ENCODE measurements at places on chromosomes 4 and X.
A peak's percentile ranks its signal among the peaks of the same experiment; 100 is the strongest.

GRCh38 chr4:23577398-23577797, 312.4 kb downstream of the PPARGC1A start:
- no peak for DNase-seq

DNA sequence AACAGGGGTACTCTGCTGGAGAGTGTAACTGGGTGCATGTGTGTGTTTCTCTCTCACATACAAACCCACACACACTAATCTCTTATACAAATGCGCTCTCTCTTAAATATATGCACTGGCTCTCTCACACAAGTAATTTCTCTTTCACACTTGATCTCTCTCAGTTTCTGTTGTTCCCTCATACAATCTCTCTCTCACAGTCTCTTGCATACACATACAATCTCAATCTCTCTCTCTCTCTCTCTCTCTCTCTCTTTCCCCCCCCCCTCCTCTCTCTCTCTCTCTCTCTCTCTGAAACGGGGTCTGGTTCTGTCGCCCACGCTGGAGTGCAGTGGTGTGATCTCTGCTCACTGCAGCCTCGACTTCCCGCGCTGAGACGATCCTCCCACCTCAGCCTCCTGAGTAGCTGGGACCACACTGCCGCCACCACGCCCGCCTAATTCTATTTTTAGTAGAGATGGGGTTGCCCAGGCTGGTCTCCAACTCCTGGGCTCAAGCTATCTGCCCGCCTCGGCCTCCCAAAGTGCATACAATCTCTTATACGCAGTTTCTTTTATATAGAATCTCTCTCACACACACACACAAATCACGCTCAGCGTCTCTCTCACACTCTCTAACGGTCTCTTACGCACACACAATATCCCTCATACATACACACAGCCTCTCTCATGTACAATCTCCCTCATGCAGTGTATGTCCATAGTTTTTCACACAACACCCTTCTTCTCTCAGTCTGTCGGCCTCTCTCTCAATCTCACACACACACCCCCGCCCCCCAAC, 518 bp upstream of the FAM241A start:
- peak; percentile 42 for DNase-seq

- DNase-seq: no peak
Measured at GRCh38 chr4:185872747-185873380, 60.9 kb upstream of the SORBS2 start.

DNA sequence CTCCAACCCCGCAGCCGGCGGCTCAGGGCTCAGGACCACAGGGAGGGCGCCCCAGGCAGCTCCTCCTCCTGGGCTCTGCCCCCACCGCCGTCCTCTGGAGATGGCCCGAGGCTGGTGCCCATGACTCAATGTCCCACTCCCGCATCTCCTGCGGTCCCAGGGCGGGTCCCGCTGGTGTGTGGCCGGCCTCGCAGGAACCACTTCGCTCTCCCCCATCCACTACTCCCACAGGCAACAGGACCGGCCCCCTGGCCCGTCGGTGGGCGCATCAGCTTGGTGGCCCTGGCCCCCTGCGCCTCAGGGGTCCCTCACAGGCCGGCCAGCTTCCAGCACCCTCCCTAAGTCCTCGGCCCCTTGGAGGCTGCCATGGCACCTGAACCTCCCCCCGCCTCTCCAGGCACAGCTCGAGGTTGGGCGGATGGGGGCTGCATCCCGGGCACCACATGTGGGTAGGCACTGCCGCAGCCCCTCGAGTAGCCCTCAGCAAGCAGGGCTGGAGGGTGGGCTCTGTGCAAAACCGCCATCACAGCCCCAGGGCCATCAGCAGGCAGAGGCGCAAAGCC, 22.8 kb upstream of the SPON2 start:
- DNase-seq: peak; percentile 40

DNA sequence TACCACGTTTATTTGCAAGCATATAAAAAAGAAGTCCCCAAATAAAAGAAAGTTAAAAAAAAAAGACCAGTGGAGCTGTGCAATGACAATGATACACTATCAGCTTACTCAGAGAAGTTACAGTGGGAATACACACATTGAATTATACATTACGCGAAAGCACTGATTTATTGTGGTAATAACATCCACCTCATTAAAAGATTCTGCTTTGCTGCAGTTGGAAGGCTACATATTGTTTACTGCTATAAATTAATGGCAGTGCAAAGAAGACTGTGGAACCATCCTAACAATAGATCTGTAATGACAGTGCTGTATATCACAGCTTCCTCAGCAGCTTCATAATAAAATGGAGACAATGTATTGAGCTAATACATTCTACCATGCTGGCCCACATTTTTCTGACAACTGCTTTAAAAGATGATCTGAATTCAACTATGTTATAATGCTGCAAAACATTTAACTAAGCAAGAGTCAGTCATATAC, 142.5 kb upstream of the MAB21L2 start:
- no peak for DNase-seq

- no peak for DNase-seq
Measured at GRCh38 chr4:133565379-133565778, 416.3 kb downstream of the PCDH10 start.

DNA sequence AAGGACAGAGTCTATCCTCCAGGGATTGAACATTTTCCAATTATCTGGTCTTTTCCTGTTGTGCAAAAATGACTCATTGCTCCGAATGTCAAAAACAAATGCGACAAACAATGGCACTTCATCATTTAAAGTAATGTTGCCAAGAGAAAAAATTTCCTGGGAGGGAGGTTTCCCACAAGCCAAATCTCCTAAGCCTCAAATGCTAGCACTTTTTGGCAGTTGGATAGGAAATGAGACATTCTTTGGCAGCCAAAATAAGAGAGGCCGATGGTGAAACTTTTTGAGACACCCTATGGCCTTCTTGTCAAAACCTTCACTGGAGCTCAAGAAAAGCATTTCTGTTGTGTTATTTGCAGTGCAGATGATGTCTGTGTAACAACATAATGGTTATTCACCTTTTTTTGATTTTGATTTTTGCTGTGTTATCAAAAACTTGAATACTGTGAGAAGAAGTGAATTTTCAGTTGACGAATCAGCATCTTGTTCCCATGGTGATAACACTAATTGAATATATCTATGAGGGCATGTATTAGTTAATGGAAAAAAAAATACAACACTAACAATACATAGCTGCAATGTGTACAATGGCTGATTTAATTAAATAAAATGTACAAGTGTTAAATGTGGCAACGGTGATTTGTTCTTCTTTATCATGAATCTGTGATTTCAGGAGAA, 333.8 kb downstream of the ANK2 start:
- DNase-seq: no peak

DNA sequence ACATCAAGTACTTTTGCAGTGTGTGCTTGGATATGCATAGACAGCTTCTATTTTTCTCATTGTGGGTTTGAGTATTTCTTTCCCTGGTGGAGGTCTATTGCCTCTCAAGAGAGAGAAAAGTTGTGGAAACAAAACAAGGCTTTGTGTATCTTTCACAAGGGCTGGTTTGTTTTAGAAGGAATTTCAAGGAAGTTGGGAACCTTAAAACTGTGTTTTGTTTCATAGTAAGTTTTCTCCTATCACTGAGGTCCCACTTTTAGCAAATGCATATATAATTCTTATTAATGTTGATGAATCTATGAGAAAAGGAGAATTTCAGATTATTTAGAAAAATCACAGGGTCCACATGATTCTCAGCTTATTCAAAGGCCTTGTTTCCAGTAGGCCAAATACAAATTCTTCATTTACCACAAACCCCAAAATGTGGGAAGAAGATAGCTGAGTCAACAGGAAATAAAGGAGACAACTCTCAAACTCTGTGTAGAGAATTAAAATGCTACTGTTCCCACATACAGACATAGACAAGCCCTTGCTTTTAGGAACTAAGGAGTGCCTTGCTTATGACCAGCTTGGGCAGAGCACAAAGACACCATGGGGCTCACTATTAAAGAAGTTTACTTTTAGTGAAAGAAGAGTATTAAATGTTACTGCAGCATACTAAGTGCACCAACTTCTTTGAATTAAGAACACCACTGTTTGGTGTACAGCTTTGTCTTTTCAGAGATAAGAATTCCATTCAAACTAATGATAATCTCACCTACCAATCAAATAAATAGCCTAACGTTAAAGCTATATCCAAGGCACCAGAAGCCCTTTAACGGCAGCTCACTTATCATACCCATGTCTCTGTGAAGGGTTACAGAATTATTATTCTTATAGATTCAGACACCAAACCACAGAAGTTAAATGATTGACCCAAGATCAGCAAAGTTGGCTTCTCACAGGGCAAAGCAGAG, 177.4 kb upstream of the LEF1 start:
- DNase-seq: no peak

DNA sequence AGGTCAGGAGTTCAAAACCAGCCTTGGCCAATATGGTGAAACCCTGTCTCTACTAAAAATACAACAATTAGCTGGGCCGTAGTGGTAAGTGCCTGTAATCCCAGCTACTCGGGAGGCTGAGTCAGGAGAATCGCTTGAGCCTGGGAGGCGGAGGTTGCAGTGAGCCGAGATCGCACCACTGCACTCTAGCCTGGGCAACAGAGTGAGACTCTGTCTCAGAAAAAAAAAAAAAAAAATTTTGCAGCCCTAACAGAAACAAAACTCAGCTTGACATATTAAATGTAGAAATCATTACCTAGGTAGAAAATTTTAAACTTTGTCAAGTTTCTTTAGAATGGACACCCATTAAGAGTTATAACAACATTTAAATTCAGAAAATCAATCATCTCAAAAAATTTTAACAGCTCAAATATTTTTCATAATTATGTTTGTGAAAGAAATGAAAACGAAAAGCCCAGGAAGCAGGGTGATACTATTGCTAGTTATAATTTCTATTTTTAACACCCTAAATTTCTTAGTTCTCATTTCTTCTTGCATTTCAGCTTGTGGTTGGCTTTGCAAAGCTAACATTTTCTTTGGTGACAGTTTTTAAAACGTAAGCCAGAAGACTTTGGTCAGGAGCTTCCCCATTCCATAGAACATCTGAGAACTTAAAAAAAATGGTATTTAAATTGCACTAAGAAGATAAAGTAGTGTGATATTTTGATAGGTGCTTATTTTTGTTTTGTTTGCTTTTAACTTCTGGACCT, 33.3 kb upstream of the RBBP7 start:
- no peak for DNase-seq

DNA sequence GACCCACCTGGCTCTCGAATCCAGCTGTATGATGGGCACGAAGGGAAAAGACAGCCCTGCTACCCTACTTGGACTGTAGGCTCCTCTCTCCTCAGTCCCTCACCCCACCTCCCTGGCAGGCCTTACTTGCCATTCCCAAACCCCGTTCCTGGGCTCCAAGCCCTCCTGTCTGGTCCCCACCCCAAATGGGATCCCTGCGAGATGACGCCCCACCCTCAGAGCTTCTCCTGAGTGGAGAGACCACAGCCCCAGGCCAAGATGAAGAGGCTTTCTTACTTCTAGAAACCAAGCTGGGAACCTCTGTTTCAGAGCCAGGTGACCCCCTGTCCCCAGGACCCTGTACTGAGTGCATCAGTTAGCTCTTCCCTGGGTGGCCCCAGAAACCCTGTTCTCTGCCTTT, 4.5 kb downstream of the NALF2 start:
- DNase-seq: no peak

- no peak for DNase-seq
Measured at GRCh38 chr4:15771216-15772058, 6.7 kb upstream of the CD38 start.

DNA sequence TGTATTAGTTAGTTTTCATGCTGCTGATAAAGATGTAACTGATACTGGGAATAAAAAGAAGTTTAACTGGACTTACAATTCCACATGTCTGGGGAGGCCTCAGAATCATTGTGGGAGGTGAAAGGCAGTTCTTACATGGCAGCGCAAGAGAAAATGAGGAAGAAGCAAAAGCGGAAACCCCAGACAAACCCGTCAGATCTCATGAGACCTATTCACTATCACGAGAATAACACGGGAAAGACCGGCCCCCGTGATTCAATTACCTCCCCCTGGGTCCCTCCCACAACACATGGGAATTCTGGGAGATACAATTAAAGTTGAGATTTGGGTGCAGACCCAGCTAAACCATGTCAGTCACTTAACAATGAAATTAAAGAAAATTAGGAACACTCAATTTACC, 499.1 kb downstream of the FSTL5 start:
- DNase-seq: no peak

GRCh38 chrX:74421740-74422352, 553 bp downstream of the SLC16A2 start:
- DNase-seq: peak; percentile 36
